ENCODE measurements at places on chromosomes 12 and 14. TPM values are rescaled to one million over a fixed set of nuclear protein-coding genes. Genes with fewer than 3 reads are reported as not detected.

- H3K4me3 ChIP-seq = no peak overlapping the region
- no peaks in the 10 kb centered on the region for H3K36me3 ChIP-seq
- H3K4me1 ChIP-seq = peaks cover 11% of the 10 kb centered on the region
- H3K27me3 ChIP-seq = no peaks in the 10 kb centered on the region
Observed at GRCh38 chr14:76720382-76720813, 40.9 kb upstream of the VASH1 start.

Gene OR9K2
- total RNA-seq = not detected

- H3K36me3 ChIP-seq = no peaks in the 10 kb centered on the region
- no peak overlapping the region for H3K4me3 ChIP-seq
- no peaks in the 10 kb centered on the region for H3K27me3 ChIP-seq
- no peak overlapping the region for H3K27ac ChIP-seq
- DNase-seq = no peak
Observed at GRCh38 chr12:19125325-19125724, 4.2 kb upstream of the PLEKHA5 start.

DNA sequence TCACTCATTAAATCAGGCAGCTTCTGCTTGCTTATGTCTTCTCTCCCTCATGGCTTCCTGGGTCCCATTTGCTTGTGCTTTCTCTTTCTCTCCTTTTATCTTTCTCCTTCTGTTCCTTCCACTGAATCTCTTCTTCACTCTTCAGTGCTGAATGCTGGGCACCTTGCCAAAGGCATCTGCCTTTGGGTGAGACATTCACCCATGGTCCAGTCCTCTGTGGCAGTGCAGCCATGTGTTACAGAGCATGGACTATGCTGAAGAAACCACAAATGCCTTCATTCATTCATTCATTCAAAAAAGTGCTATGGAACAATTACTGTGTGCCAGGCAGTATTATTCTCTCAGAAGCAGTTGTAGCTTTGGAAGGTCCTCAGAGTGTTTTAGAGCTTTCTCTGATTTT is 344.4 kb upstream of the STXBP6 start:
- H3K27me3 ChIP-seq = no peaks in the 10 kb centered on the region
- H3K27ac ChIP-seq = no peak overlapping the region
- no peaks in the 10 kb centered on the region for H3K4me1 ChIP-seq
- no peaks in the 10 kb centered on the region for H3K36me3 ChIP-seq
- H3K4me3 ChIP-seq = no peak overlapping the region

GRCh38 chr14:50212726-50213125 is 18.7 kb downstream of the SOS2 start:
- no peaks in the 10 kb centered on the region for H3K36me3 ChIP-seq
- no peak overlapping the region for H3K4me3 ChIP-seq
- peaks cover 48% of the 10 kb centered on the region for H3K4me1 ChIP-seq
- DNase-seq = no peak
- no peak overlapping the region for H3K27ac ChIP-seq

Gene ANO4
- total RNA-seq = 0.74 TPM

Gene ULK1
- 33.1 TPM for total RNA-seq

GRCh38 chr14:36132826-36133225 is 43.7 kb downstream of the PTCSC3 start:
- no peak for DNase-seq
- H3K36me3 ChIP-seq = no peaks in the 10 kb centered on the region
- H3K27me3 ChIP-seq = no peaks in the 10 kb centered on the region
- H3K4me1 ChIP-seq = no peaks in the 10 kb centered on the region
- no peak overlapping the region for H3K27ac ChIP-seq
- H3K4me3 ChIP-seq = no peak overlapping the region

DNA sequence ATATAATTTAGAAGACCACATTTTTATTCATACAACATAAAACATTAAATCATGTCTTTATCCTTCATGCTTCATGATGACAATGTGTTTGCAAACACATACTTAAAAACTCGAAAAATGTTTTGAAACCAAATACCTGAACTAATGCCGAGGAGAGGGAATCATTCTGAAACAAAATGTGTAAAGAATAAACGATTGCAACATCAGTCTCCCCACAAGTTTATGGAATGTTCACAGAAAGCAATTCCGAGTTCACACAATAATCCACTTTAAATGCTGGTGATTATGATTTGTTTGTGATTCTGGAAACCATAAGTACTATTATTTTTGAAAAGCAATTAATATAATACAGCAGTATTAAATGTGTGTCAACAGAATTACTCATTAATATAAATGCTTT is 84.5 kb upstream of the PDZRN4 start:
- no peak overlapping the region for H3K4me3 ChIP-seq
- no peaks in the 10 kb centered on the region for H3K4me1 ChIP-seq
- no peaks in the 10 kb centered on the region for H3K36me3 ChIP-seq
- H3K27me3 ChIP-seq = no peaks in the 10 kb centered on the region
- no peak overlapping the region for H3K27ac ChIP-seq
- no peak for DNase-seq

- H3K4me3 ChIP-seq = no peak overlapping the region
- H3K27me3 ChIP-seq = peaks cover 13% of the 10 kb centered on the region
- H3K4me1 ChIP-seq = peaks cover 42% of the 10 kb centered on the region
- no peak for DNase-seq
- H3K36me3 ChIP-seq = no peaks in the 10 kb centered on the region
Observed at GRCh38 chr12:49335118-49335954, 1.7 kb downstream of the C1QL4 start.

- no peaks in the 10 kb centered on the region for H3K27me3 ChIP-seq
- H3K27ac ChIP-seq = no peak overlapping the region
- H3K4me3 ChIP-seq = no peak overlapping the region
Observed at GRCh38 chr14:95413289-95414215, 93.8 kb upstream of the CLMN start.

GRCh38 chr12:129467289-129467688 is 436.5 kb downstream of the TMEM132D start:
- no peaks in the 10 kb centered on the region for H3K4me1 ChIP-seq
- H3K27me3 ChIP-seq = no peaks in the 10 kb centered on the region
- no peak overlapping the region for H3K27ac ChIP-seq
- no peak for DNase-seq
- no peaks in the 10 kb centered on the region for H3K36me3 ChIP-seq

DNA sequence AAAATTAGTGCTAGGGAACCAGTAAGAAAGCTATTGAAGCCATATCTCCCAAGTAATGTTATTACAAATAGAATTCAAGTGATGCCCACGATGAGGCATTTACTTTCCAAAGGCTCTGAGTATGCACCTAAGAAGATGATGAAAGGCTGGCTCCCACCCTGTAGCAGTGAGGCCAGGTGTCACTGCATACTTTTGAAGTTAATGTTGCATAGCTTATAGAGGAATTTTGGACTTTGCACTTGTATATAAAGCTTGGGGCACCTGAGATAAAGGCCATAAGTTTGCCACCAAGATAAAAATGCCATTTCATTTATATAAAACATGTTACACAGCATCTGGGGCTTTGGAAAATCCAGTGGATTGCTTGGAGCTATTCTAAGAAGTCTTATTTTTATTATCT is 96.2 kb downstream of the PTPRB start:
- H3K36me3 ChIP-seq = no peaks in the 10 kb centered on the region
- H3K4me1 ChIP-seq = peaks cover 4% of the 10 kb centered on the region
- no peak for DNase-seq
- no peak overlapping the region for H3K27ac ChIP-seq
- no peak overlapping the region for H3K4me3 ChIP-seq
- H3K27me3 ChIP-seq = no peaks in the 10 kb centered on the region

DNA sequence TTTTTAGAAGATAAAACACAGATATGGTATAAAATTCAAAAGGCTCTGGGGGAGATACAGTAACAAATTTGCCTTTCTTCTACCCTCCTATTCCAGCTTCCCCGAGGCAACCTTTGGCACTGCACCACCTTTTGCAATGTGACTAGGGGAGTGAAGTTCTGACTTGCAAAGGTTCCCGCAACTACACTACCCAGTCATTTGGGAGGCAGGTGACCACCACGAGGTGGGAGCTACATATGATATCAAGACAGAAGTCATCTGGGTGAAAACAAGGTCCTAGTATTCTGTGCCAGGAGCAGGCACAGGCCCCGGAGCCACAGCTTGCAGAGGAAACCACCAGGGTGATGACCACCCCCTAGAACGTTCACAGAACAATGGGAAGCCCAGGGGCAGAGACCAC is 141.5 kb downstream of the TTC7B start:
- no peak for DNase-seq
- peaks cover 8% of the 10 kb centered on the region for H3K36me3 ChIP-seq
- H3K27ac ChIP-seq = no peak overlapping the region
- peaks cover 44% of the 10 kb centered on the region for H3K4me1 ChIP-seq
- no peaks in the 10 kb centered on the region for H3K27me3 ChIP-seq

DNA sequence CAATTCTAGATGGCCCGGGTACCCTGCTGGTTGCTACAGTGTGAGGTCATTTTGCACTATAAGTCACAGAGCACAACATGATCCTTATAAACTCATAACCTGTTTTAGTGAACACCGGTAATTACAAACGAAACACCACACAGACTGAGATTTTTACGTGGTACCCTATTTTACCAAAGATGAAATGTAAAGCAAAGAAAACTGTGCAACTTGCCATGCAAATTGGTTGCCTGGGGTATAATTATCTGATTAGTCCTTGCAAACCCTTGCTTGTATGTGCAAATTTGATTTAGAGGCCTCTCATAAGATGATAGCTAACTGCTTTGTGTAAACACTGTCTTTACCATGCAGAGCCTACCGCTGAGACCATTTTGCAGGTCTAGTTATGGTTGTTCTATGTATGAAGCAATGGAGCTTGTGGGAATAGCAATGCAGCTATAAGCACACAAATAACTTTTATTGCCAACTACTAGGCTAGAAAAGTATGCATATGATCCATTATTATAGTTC is 372.1 kb upstream of the FAR2 start:
- no peak overlapping the region for H3K27ac ChIP-seq
- no peaks in the 10 kb centered on the region for H3K36me3 ChIP-seq
- no peaks in the 10 kb centered on the region for H3K27me3 ChIP-seq
- H3K4me3 ChIP-seq = no peak overlapping the region
- no peaks in the 10 kb centered on the region for H3K4me1 ChIP-seq
- DNase-seq = no peak

DNA sequence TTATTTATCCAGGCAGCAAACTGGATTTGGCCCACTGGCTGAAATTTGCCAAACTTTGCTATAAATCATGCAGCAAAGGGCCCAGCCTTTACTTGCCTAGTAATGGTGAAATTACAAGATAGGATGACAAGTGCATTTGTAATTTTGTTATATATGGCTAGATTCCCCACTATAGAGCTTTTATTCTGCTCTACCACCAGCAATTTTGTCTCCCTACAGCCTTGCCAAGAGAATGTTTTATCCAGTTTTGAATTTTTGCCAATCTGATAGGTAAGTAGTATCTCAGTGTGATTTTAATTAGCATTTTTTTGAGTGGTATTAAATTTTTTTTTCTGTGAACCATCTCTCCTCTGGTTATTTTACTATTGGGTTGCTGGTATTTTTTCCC is 161.6 kb downstream of the SLC41A2 start:
- no peaks in the 10 kb centered on the region for H3K27me3 ChIP-seq
- H3K36me3 ChIP-seq = no peaks in the 10 kb centered on the region
- H3K4me3 ChIP-seq = no peak overlapping the region

GRCh38 chr14:103716091-103716801 is 636 bp downstream of the ZFYVE21 start:
- H3K36me3 ChIP-seq = no peaks in the 10 kb centered on the region
- peak overlapping the region; percentile 94 for H3K4me3 ChIP-seq
- peaks cover 77% of the 10 kb centered on the region for H3K4me1 ChIP-seq
- no peak for DNase-seq
- H3K27ac ChIP-seq = peak overlapping the region; percentile 85
